T-helper 2 cell treated with Interferon-gamma antibody and Interleukin-4, amounts not matched to agents 5 μg/mL and 100 μg/mL, for 36 hours (primary cell): ENCODE measurements at places on chromosomes 5 and 9.
A peak's percentile ranks its signal among the peaks of the same experiment; 100 is the strongest.

- peak; percentile 45 for DNase-seq
Observed at GRCh38 chr5:100902440-100903038, 543 bp downstream of the ST8SIA4 start.

GRCh38 chr5:30997681-30998080 is 195.8 kb upstream of the CDH6 start:
- no peak for DNase-seq

GRCh38 chr9:127450243-127450760 is 904 bp downstream of the RPL12 start:
- no peak for DNase-seq

DNA sequence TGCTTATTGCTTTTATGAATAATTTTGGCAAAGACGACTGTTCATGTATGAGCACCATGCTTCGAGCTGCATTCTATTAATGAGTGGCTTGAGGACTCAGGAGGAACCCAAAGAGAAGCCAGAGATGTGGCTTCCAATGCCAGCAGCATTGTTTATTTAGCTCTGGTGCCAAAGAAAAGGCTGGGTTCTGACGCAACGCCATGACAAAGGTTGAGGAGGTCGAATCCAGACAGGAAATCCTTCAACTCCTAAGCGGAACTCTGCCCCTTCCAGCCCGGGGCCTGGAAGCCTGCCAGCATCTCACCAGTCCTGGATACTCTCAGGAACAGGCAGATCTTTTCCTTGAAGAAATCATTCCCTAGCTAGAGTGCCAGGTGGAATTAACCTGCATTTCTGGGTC is 104.4 kb downstream of the ARHGAP26 start:
- DNase-seq = no peak

DNA sequence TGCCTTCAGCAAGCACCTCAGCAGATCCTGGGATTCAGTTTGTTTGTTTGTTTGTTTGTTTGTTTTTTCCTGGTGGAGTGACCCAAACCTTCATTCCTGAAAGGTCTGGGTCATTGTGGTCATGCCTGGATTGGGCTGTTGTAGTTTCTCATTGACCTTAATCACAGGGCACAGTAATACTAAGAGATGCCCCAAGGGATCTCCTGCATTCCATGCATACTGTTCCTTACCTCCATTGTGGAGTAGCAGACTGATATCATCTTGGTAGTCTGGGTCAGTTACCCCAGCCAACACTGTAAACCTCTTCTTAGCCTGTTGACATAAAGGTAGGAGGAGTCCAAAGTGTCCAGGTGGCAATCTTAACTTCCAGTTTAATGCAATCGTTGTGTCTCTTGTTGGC is 1466.7 kb upstream of the CDH9 start:
- no peak for DNase-seq

GRCh38 chr5:43425983-43426382 is 13.8 kb upstream of the CCL28 start:
- no peak for DNase-seq

- DNase-seq = no peak
Observed at GRCh38 chr9:119370816-119371215, 1.6 kb upstream of the BRINP1 start.

- no peak for DNase-seq
Observed at GRCh38 chr5:123881759-123882244, 369.8 kb downstream of the CSNK1G3 start.

- DNase-seq = no peak
Observed at GRCh38 chr5:151062405-151063141, 18.3 kb downstream of the TNIP1 start.

GRCh38 chr5:56494300-56494731 is 261.2 kb upstream of the ANKRD55 start:
- DNase-seq = no peak

DNA sequence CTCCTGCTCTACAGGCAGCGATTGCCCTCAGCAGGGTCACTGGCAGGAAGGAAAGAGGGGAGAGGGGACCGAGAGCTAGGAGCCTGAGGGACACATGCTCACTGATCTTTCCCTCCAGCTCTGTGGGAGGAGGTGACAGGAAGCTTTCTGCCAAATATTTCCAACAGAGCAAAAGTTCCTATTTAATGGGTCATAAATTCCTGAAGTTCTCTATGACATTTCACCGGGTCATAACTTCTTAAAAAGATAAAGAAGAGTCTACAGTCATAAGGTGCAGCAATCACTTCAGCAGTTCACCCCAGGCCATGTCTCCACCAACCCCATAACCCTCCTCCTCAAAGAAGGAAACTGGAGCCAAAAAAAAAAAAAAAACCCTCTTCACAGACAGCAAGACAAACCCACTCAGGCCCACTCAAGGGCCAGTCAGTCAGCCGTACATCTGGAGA is 481.1 kb downstream of the NR2F1-AS1 start:
- no peak for DNase-seq

DNA sequence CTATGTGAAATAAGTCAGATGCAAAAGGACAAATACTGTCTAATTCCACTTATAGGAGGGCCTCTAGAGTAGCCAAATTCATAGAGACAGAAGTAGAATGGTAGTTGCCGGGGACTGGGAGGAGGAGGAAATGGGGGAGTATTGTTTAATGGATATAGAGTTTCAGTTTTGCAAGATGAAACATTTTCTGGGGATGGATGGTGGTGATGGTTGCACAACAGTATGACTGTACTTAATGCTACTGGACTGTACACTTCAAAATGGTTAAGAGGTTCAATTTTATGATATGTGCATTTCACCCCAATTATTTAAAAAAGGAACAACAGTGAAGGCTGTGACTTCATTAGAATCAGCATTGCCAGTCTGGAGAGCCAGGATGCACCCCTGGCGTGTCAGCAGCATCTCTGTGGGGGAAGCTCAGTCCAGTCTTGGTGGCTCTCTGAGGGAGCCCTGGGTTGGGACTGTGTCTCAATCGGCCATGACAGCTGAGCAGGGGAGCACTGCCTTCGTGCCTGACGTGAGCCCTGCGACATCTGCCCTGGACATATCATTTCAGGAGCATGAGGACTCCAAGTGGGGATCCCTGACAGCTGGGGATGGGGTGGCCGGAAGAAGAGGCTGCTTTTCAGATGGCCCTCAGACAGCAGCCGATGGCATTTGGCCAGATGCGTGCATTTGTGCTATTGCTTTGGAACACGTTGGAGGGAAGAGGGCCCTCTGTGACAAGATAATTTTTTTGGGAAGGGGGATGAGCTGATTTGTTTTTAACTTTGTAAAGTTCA is 130.8 kb upstream of the STC2 start:
- no peak for DNase-seq

- DNase-seq = no peak
Observed at GRCh38 chr5:7565559-7565958, 169.6 kb downstream of the ADCY2 start.

GRCh38 chr9:23658376-23659258 is 167.4 kb downstream of the ELAVL2 start:
- DNase-seq = no peak

DNA sequence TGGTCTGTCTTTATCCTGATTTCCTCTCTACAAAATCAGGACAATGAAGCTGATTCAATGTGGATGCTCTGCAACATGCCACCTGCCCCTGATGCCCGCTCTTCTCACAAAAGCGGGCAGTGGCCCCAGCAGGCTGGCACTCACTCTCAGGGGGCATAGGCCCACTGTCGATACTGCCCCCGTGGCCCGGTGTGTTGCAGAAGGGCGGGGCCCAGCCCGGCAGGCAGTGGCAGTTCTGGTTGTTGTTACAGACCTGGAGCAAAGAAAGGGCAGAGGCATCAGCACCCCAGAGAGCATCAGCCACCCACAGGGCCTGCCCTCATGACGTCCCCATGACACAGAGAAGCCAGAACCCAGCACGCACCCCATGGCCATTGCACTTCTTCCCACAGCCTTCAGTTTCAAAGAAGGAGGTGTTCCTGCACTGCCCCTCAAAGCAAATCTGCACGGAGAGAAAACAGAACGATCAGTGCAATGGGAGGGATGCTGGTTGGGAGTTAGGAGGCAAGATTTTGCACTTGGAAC is 31.5 kb downstream of the NIPAL4 start:
- no peak for DNase-seq

DNA sequence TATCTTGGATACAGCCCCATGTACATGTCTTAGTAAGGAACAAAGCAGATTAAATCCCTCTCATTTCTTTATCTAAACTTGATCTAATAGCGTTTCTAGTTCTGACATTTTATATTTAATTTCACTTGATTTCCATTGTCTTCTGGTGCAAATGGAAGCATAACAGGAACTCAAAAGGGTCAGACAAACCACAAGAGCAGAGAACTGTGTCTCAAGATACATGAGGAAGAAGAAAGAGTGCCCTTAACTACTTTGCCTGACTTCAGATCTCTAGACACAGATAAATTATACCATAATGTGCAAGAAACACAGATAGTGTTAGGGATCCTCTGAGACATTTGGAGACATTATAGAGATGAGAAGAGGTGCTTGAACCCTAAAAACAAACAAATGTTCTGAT is 20.7 kb upstream of the STX17 start:
- DNase-seq = no peak

- DNase-seq = no peak
Observed at GRCh38 chr9:121984726-121985402, 108.2 kb downstream of the TTLL11 start.

DNA sequence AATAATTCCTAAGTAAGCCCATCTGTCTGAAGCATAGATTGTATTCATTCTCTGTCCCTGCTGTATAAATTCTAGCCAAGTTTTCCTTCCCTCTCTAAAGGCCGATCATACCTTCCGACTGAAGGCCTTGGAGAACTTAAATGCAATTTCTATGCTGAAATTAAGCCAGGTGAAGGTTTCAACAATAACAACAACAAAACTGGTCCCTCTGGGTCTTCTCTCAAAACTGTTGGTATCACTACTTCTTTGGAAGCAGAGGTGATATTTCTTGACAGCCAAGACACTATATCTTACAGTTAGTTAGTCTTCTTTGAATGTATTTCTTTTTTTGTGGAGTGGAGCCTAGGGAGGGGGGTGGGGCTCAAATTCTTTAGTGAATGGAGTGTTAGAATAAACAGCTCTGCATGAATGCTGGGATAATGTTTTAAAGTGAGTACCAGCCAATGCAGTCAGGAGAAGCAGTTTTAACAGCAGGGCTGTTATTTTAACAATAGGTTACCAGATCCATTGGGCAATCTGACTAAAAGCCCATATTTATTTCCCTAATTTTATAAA is 508.9 kb downstream of the EBF1 start:
- DNase-seq = no peak

GRCh38 chr5:139385061-139386049 is 2.3 kb upstream of the SLC23A1 start:
- DNase-seq = no peak

GRCh38 chr9:92119586-92119985 is 4.4 kb upstream of the SPTLC1 start:
- no peak for DNase-seq

- DNase-seq = no peak
Observed at GRCh38 chr5:33816791-33817190, 75.0 kb downstream of the ADAMTS12 start.

- no peak for DNase-seq
Observed at GRCh38 chr9:83056911-83057310, 6.0 kb downstream of the RASEF start.

DNA sequence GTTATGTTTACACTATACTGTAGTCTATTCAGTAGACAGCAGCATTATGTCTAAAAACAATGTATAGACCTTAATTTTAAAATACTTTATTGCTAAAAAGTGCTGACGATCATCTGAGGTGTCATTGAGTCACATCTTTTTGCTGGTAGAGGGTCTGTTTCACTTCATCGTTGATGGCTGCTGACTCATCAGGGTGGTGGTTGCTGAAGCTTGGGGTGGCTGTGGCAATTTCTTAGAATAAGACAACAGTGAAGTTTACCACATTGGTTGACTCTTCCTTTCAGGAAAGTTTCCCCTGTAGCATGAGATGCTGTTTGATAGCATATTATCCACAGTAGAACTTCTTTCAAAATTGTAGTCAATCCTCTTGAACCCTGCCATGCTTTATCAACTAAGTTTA is 150.3 kb downstream of the FBXL7 start:
- DNase-seq = no peak

DNA sequence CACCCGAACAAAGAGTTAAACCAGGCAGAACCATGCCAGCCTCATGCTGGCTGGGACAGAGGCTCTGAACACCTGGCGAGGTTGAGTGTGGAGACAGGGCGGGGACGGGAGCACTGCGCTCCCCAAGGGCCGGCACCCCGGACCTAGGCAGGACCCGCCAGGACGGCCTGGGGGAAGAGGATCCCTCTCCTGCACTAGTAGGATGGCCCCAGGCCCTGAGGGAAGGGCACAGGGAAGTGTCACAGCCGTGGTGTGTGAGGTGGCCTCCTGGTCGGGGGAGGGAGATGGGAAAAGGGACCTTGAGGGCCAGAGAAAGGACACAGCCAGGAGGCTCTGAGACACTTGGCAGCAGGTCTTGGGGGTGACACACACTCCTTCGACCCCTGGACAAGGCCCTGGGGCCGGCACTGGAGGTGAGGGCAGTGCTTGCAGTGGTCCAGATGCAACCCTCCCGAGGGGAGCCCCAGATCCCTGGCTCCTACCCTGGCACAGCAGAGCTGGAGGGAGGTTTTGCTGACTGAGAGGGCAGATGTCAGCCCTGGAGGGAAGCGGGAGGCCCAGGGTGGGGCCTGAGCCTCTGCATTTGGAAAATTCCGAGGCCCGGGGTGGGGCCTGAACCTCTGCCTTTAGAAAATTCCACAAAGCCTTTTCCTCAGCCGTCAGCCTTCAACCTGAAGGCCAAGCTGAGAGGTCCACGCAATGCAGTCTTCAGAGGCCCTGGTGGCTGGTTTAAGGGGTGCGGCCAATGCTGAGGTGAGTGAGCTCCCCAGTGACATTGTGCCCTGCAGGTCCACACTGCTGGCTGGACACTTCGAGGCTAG is 24.8 kb upstream of the TERT start:
- no peak for DNase-seq

DNA sequence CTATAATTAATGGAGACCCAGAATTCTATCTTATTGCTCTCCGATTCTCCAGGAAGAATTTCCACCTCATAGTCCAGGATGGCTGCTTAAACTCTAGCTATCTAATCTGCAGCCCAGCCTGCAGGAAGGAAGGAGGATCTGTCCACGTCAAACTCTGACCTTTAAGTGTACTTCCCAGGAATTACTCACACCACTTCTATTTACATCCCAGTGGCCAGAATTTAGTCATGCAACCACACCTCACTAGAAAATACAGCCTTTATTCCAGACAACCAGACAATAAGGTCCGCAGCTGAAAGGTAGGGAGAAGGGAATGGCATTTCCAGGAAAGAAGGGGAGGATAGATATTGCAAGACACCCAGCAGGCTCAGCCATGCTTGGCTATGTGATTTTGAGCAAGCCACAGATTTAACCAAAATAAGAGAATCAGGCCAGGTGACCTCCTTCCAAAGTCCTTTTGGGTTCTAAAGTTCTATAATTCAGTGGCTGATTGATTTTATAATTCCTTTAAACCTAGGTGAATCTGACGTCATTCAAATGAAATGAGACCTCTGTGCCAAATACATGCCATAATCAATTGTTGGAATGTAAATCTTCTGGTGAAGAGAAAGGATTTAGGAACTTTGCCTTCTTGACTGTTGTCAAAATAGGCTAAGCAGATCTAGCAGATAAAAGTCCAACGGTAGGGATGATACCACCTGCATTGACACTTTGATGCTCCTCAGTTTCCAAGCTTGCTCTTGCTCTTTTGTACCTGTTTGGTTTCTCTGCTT is 3.7 kb upstream of the DENND1A start:
- DNase-seq = no peak
